CD4-positive, CD25-positive, alpha-beta regulatory T cell (primary cell): ENCODE measurements at places on chromosomes 16 and 17. TPM values are rescaled to one million over a fixed set of nuclear protein-coding genes. Genes with fewer than 3 reads are reported as not detected.

GRCh38 chr16:66904846-66905632 lies 13.6 kb downstream of the CDH16 start:
- DNase-seq, result no peak

GRCh38 chr16:17377360-17378324 lies 93.1 kb downstream of the XYLT1 start:
- DNase-seq, result no peak

GRCh38 chr17:62751060-62751691 lies 56.9 kb downstream of the MARCHF10 start:
- no peak for DNase-seq

Gene RAB11FIP4
- polyA plus RNA-seq, result 28.4 TPM

- DNase-seq, result no peak
Measured at GRCh38 chr16:66916518-66916917, 2.2 kb downstream of the CDH16 start.

DNA sequence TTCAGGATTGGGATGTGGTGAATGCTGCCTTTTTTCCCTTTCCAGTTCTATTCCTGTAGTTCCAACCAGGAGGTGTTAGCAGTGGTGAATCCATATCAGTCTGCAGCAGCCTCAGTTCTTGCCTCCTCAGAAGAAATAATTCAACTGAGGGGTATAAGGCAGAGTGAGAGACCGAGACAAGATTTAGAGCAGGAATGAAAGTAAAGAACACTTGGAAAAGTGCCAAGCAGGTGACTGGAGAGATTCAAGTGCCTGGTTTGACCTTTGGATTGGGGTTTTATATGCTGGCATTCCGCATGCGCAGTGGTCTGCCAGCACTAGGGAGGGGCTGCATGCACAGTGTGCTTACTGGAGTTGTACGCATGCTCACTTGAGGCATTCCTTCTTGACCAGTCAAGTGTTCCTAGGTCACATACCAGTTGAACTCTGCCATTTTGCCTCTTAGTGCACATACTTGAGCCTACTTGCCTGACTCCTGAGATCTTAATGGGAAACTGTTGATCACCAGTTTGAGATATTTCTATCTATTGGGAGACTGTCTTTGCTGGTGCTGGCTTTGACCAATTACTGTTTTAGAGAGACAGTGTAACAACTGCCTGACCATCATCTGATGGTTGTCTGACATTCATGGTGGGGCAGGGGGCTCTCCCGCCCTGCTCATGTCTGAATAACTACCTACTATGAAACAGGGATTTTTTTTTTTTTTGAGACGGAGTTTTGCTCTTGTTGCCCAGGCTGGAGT lies 680 bp upstream of the CCL15 start:
- DNase-seq, result no peak

DNA sequence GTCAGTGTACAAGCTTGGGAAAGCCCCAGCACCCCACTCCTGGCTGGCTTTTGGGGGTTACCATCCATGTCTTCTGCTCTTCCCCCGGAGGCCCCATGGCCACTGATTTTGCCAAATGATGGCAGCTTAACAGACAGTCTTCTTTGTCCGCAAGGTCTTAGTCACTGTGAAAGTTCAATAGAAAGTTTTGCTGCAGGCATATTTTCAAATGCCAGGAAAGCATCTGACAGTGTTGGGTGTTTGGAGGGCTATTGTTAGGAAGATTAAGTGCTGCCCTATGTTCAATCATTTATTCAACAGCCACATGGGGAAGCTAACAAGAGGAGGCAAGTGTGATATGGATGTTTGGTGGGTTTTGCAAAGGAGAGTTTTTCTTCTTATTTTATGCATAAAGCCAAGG lies 122.4 kb downstream of the TOX3 start:
- DNase-seq, result no peak

DNA sequence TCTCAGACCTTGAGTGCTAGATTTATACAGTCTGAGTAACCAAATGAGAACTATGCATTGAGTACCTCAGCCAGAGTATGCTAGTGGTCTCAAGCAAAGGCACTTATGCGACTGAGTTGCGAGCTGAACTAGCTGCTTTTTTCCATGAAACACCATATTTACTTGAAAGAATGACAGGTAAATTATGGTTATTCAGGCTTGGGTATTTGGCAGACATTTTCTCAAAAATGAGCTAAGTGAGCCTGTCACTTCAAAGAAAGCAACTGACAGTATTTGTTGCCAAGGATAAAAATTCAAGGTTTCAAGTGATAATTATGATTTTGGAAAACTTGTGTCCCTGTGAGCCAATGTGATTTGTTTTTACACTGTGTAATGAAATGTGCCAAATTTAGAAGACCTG lies 19.3 kb downstream of the CACNG3 start:
- DNase-seq, result no peak

DNA sequence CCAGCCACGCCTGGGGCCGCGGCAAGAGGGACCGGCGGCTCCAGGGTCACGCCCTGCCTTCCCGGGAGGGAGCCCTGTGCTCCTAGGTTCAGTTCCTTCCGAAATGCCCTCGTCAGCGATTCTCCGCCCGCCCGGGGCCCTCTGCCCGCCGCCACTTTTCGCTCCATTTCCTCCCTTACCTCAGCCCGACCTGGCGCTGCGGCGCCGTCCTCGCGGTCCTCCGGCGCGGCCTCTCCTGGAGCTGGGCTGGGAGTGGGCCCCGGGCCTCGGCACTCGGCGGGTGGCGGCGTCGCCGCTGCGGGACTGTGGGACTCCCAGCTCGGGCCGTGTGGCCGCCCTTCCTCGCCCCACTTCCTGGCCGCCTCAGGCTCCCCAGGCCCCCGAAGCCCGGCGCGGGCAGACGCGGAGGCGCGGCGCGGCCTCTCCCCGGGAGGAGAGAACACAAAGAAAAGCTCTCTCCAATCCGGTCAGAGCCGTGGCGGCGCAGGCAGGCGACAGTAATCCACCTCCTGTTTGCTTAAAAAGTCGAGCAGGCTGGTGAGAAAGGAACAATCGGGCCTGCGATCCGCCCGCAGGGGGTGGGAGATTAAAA lies 1.6 kb downstream of the BAHCC1 start:
- peak; percentile 41 for DNase-seq

Gene CDYL2
- polyA plus RNA-seq, result 1.5 TPM

GRCh38 chr17:75412455-75413317 lies 7.2 kb upstream of the GRB2 start:
- peak; percentile 81 for DNase-seq

GRCh38 chr17:33438139-33438538 lies 145.0 kb upstream of the ASIC2 start:
- no peak for DNase-seq

DNA sequence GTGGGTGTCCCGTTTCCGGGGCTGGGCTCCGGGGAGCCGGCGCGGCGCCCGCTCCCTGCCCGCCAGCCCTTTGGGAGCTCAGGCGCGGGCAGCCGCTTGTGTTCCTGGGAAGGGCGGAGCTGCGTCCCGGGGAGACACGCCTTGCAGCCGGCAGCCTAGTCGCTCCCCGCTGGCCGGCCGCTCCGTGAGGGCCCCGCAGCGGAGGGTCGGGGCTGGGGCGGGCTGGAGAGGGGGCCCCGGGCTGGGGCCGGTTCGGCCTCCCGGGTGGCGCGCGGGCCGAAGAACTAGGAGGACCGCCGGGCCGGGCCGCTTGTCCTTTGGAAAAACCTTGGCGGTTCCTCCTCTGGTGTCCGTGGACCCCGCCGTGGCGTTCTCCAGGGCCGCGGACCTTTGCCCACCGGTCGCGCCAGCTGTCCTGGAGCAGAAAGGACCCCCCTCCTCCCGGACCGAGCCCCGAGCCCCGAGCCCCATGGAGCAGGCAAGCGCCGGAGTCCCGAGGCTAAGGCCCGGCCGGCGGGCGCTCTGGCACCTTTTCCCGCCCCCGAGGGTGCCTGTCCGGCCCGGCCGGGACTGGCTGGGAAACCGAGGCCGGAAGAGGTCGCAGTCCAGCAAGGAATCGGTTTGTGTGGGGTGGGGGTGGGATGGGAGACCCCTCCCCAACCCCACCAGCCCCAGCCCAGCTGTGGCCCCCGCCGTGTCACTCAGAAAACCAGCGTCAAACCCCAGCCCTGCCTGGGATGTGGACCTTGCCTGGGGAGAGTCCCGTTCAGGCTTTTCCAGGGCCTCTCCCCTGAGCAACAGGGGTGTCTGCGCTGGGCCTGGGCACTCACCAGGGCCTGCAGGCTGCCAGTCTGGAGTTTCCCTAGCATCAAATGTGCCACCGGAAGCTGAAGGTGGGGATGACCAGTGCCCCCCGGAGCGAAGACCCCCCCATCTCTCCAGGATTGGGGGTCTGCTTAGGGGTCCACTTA lies 6.8 kb upstream of the TBC1D3B start:
- no peak for DNase-seq

GRCh38 chr17:78715876-78716275 lies 66.2 kb downstream of the CYTH1 start:
- no peak for DNase-seq

DNA sequence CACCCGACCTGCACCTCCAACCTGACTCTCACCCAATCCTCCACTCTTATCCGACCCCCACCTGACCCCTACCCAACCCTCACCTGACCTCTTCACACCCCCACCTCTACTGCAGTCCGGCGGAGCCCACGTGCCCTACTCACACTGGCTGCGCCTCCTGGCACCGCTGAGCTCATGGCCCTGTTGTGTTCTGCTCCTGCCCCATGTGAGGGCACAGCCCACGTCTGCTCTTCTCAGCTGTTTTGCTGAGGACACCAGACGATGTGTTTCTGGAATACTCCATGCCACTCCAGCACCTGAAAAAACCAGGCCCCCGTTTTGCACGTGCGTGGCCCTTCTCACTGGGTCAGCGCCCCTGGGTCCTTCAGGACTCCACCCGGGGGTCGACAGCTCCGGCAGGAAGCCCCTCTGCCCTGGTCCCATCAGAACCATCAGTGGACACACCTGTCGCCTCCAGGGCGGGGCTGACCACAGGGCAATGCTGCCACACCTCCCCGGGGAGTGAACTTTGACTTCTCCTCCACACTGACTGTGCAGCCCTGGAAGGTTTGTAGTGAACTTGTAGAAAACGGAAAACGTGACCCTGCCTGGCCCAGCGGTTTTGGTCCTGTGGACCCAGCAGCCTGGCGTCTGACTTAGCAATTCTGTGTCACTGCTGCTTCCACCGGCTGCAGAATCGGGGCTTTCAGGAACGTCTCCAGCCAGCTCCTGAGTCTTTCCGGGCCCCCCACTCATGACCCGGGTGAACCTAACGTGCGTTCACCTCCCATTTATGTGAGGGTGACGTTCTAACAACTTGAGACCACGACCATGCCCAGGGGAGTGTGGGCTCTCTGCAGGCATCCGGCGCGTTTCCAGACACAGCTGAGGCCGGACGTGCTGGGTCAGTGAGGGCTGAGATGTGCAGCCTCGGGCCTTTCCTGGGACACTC lies 5.7 kb upstream of the RAB40B start:
- no peak for DNase-seq

- no peak for DNase-seq
Measured at GRCh38 chr17:68851890-68852289, 103.3 kb downstream of the ABCA8 start.

DNA sequence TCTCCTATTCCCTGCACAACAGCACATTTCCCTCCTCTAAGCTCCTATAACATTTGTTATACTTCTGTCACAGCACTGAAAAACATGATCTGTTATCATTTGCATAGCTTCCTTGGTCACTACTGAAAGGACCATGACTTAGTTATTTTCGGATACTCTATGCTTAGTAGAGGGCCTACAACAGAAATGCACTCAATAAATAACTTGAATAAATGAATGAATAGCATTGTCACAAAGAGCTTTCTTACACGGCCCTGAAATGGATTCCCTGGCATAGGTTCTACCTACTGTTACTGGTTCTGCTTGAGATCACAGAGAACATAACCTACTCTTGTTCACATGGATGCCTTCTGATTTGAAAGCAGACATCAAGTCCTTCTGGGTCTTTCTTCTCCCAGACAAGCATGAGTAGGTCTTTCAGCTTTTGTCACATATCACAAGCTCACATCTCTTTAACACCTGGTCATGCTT lies 41.6 kb downstream of the MYO1D start:
- no peak for DNase-seq

Gene DNAAF1
- not detected for polyA plus RNA-seq

DNA sequence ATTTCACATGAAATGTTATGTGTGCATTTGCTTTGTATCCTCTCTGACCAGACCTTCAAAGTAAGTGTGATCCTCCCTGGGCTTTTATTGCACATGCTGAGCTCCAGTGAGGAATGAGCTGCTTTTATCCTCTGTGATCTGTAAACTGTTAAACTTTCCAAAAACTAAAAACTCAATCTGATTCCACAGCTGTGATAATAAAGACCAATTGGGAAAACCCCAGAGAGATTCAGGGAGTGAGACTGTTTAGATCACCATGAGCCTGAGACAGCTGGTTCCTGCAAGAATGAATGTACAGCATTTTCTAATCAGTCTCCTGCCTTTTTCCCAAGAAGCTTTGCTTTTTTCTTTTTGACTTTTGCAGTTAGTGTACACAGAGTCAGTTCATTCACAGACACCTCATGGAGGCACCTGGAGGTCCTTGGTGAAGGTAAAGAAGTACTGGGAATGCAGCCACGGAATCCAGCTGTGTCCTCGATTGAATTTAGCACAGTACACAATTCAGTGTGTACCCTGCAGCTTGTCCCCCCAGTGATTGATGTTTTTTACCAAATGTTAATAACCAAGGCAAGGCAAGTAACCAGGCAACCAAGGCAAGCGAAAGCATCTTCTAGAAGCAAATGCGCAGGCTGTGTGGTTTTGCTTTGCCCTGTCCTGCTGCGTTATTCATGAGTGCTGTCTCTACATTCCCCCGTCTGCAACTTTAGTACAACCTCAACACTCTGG lies 182.6 kb downstream of the LGALS9B start:
- no peak for DNase-seq

Gene RBFOX1
- polyA plus RNA-seq, result not detected

GRCh38 chr16:81625544-81626153 lies 153.4 kb upstream of the PLCG2 start:
- DNase-seq, result no peak

Gene MRM3
- polyA plus RNA-seq, result 31.5 TPM

Gene VASN
- polyA plus RNA-seq, result not detected

Gene MAF
- 1.4 TPM for polyA plus RNA-seq

Gene IL21R
- 34.3 TPM for polyA plus RNA-seq

Gene ACSM3
- 1.7 TPM for polyA plus RNA-seq

Gene ATP2A1
- polyA plus RNA-seq, result not detected

DNA sequence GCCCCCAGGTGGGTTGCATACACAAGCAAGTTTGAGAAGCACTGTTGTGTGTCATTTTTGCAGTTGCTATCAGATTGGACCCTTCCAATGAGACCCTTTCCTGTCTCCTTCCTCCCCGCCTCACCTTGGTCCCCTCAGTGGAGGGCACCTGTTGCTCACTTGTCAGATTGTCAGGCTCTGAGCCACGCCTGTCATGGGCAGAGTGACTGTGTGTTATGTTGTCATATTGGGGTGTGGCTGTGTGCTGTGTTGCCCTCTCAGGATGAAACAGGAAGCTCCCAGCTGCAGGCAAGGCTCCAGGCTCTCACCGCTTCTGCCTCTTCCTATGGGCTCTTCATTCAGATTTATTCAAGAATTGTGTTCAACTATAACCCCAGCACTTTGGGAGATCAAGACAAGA lies 302.9 kb downstream of the CPPED1 start:
- DNase-seq, result peak; percentile 76

GRCh38 chr17:17379197-17379991 lies 76.2 kb downstream of the NT5M start:
- no peak for DNase-seq
